ENCODE measurements at places on chromosomes 4 and X. TPM values are rescaled to one million over a fixed set of nuclear protein-coding genes. Genes with fewer than 3 reads are reported as not detected.

DNA sequence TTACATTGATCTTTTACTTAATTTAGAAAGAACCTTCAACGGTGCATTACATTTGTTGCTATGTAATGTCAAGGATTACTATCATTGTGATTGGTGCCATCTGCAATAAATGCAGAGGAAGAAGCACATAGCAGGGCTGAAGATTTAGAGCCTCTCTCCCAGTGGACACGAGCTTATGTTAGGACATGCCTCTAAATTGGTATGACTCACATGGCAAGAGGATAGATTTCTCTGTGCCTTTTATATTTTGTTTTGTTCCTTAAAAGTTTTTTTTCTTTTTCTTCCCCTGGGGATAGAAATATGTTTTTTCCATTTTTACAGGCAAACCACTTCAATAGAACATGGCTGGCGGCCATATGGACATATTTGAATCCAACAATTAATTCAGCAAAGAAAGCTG, 205.0 kb upstream of the HAND2 start:
- no peaks in the 10 kb centered on the region for H3K36me3 ChIP-seq
- DNase-seq: no peak
- no peaks in the 10 kb centered on the region for H3K27me3 ChIP-seq
- H3K27ac ChIP-seq: no peak overlapping the region
- H3K4me3 ChIP-seq: no peak overlapping the region
- no peaks in the 10 kb centered on the region for H3K4me1 ChIP-seq

- H3K27me3 ChIP-seq: no peaks in the 10 kb centered on the region
- no peak overlapping the region for H3K4me3 ChIP-seq
- no peak overlapping the region for H3K27ac ChIP-seq
- DNase-seq: peak; percentile 10
Observed at GRCh38 chr4:108492816-108493595, 127.4 kb upstream of the RPL34 start.

DNA sequence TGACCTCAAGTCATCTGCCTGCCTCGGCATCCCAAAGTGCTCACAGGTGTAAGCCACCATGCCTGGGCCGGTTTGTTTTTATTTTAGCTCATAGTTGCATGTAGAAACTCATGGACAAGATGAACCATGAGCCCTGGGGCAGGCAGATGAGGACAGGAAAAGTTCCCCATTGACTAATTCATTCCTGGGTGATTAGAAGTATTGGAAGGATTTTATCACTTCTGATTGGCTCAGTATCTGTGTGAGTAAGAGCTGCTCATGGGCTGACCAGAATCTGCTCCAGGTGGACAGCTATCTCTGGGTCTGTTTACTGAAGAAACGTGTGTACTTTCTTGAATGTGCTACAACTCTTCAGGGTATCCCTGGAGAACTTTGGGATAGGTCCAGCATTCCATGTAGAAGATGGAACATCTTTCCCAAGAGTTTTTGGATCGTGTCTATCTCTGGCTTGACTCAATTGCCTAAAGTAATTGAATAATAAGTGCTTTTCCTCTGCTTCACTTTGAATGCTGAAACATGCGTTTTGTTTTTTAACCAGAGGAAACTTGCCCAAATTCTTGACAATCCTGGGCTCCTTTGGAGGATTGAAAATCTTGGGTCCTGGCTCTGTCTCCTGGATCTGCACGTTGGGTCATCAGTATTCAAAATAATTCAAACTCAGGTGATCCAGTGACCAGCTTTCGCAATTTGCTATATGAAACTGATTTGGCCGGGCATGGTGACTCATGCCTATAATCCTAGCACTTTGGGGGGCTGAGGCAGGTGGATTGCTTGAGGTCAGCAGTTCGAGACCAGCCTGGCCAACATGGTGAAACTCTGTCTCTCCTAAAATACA, 88.6 kb upstream of the DHRSX start:
- H3K4me1 ChIP-seq: no peaks in the 10 kb centered on the region
- H3K27me3 ChIP-seq: peaks cover 19% of the 10 kb centered on the region
- no peaks in the 10 kb centered on the region for H3K36me3 ChIP-seq
- no peak overlapping the region for H3K27ac ChIP-seq
- DNase-seq: no peak

- H3K27me3 ChIP-seq: no peaks in the 10 kb centered on the region
- no peaks in the 10 kb centered on the region for H3K36me3 ChIP-seq
- H3K4me1 ChIP-seq: no peaks in the 10 kb centered on the region
- no peak overlapping the region for H3K27ac ChIP-seq
- no peak overlapping the region for H3K4me3 ChIP-seq
- DNase-seq: no peak
Observed at GRCh38 chr4:37434469-37434868, 189.9 kb downstream of the NWD2 start.

DNA sequence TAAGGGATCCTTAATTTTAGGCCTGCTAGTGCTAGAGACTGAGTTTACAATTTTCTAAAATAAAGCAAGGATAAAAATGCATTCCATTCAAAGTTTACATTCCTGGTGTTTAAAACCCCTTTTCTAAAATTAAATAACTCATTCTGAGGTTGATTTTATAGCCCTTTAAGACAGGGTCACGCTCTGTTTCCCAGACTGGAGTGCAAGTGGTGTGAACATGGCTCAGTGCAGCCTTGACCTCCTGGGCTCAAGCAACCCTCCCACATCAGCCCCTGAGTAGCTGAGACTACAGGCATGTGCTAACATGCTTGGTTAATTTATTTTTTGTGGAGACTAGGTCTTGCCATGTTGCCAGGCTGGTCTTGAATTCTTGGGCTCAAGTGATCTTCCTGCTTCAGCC, 6.8 kb upstream of the CDKL2 start:
- no peak overlapping the region for H3K4me3 ChIP-seq
- peak; percentile 44 for DNase-seq
- no peaks in the 10 kb centered on the region for H3K4me1 ChIP-seq
- H3K27me3 ChIP-seq: no peaks in the 10 kb centered on the region

DNA sequence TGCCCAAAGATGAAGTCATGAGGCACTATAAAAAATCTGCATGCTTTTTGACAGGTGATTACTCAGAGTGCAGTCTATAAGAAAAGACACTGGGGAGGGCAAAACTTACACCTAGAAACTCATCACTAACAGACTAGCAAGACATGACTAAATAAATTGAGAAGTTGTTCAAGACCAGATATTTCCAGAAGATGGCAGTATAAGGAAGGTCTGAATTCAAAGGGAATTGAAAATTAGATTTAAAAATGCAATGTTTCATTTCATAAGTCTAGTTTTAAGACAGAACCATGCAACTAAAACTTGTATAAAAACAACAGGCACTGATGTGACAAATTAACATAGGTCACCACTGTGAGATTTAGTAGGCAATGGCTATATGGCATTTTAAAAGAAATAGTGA, 232.5 kb upstream of the POF1B start:
- peak; percentile 0 for DNase-seq
- H3K36me3 ChIP-seq: no peaks in the 10 kb centered on the region
- no peaks in the 10 kb centered on the region for H3K4me1 ChIP-seq

- peaks cover 2% of the 10 kb centered on the region for H3K4me1 ChIP-seq
- no peak overlapping the region for H3K4me3 ChIP-seq
- no peaks in the 10 kb centered on the region for H3K27me3 ChIP-seq
- no peaks in the 10 kb centered on the region for H3K36me3 ChIP-seq
- no peak overlapping the region for H3K27ac ChIP-seq
Observed at GRCh38 chrX:122238801-122239200, 945.3 kb upstream of the GRIA3 start.

DNA sequence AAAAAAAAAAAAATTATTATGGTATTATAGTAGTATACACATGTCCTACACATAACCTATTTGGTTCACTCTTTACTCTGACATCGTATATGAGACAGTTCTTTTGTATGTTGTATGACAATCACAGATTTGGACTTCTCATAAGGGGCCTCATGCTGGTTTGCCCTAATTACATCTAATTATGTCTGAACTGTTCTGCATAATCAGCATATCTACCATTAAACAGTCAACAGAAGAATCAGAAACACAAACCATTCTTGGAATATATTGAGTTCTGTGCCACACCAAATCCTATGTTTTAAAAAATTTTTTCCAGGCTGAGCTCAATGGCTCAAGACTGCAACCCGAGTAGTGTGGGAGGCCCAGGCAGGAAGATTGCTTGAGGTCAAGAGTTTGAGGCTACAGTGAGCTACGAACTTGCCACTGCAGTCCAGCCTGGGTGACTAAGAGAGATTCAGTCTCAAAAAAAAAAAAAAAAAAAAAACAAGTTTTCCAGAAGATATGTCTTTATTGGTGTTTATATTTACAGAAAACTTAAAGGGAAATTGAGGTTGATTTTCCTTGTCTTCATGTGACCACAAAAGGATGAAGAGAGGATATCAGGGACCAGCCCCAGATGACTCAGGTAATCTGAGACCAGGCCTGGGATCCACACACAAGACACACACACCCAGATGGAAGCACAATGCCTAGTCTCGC, 22.2 kb downstream of the TRIM61 start:
- no peak for DNase-seq
- no peaks in the 10 kb centered on the region for H3K4me1 ChIP-seq
- H3K27me3 ChIP-seq: no peaks in the 10 kb centered on the region
- H3K4me3 ChIP-seq: no peak overlapping the region
- H3K36me3 ChIP-seq: no peaks in the 10 kb centered on the region

DNA sequence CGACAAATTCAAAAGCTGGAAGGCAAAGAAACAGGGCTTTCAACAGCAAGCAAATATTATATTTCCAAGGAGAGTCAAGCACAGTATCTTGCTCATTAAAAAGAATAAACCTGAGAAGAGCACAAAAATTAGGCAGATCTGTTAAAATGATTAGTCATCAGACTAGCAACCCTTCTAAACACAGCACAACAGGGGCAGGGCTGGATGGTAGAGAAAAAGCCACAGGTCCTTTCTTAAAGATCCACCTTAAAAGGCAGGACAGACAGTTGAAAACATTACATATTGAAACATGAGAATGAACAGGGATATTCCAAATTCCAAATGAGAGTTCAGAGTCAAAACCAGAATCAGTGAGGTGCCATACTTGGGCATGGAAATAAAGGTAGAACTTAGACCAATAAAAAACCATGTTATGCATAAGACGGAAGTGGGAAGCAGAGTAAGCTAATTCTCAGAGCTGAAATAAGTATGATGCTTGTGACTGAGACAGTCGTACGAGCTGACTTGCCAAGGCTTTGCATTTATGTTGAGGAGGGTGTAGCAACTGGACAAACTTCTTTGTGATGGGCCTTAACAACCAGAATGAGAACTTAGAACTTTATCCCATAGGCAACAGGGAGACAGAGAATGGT, 126.9 kb upstream of the FAM9B start:
- H3K27ac ChIP-seq: no peak overlapping the region
- DNase-seq: no peak
- peaks cover 3% of the 10 kb centered on the region for H3K27me3 ChIP-seq
- no peak overlapping the region for H3K4me3 ChIP-seq
- H3K36me3 ChIP-seq: no peaks in the 10 kb centered on the region

GRCh38 chr4:3335385-3335784, 42.6 kb downstream of the RGS12 start:
- no peaks in the 10 kb centered on the region for H3K36me3 ChIP-seq
- H3K4me3 ChIP-seq: no peak overlapping the region
- H3K27ac ChIP-seq: no peak overlapping the region
- no peaks in the 10 kb centered on the region for H3K27me3 ChIP-seq
- no peak for DNase-seq

DNA sequence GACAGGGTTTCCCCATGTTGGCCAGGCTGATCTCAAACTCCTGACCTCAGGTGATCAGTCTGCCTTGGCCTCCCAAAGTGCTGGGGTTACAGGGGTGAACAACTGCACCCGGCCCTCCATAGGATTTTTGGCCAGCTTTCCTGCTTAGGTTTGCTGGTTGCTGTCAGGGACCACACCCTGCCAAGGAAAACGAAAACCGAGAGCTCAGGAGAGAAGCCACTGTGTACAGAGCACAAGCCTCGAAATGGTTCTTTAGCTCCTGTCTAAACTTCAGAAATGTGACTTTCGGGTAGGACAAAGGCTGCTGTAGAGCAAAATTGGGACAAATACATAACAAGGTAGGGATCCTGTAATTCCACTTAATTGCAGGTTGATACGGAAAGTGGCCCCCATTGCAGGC, 146.3 kb upstream of the ATP6AP2 start:
- H3K4me1 ChIP-seq: peaks cover 8% of the 10 kb centered on the region
- H3K4me3 ChIP-seq: no peak overlapping the region
- DNase-seq: no peak
- no peaks in the 10 kb centered on the region for H3K27me3 ChIP-seq

- H3K27ac ChIP-seq: no peak overlapping the region
- no peak for DNase-seq
- no peaks in the 10 kb centered on the region for H3K27me3 ChIP-seq
- no peaks in the 10 kb centered on the region for H3K36me3 ChIP-seq
Observed at GRCh38 chrX:49077941-49078340, 1.7 kb downstream of the WDR45 start.

DNA sequence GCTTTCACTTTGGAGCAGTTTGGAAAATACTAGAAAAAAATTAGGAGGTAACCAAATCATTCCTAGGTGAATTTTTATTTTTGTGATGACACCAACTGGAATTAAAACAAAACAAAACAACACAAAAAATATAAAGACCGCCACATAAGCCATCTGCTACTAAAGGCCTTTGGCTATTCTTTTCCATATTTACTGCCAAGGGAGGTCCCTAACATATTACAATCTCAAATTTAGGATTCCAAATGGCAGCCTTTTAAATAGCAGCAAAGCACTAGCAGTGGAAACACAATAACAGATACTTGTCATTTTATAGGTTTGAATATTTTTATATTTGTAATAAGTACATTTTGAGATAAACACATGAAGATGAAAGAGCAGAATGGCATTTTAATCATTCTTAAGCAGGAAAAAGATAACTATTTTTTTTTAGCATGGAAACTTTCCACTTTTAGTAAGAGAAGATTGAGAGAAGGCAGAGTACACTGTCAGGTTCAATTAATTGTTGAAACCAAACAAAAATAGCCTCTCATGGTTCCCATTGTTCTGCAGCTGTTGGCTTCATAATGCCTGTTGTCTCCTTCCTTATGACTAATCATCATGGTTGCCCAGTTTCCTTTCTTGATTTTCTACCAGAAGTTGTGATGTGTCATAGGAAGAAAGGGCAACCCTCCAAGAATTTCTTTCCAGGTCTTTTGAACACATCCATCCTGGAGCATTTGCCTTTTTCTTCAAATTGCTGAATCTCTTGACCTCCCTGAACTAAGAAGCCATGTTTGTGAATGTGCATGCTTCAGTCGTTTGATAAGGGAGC, 219.0 kb upstream of the EMCN start:
- H3K4me1 ChIP-seq: peaks cover 21% of the 10 kb centered on the region
- H3K27ac ChIP-seq: peak overlapping the region; percentile 29
- no peak overlapping the region for H3K4me3 ChIP-seq
- no peaks in the 10 kb centered on the region for H3K36me3 ChIP-seq

DNA sequence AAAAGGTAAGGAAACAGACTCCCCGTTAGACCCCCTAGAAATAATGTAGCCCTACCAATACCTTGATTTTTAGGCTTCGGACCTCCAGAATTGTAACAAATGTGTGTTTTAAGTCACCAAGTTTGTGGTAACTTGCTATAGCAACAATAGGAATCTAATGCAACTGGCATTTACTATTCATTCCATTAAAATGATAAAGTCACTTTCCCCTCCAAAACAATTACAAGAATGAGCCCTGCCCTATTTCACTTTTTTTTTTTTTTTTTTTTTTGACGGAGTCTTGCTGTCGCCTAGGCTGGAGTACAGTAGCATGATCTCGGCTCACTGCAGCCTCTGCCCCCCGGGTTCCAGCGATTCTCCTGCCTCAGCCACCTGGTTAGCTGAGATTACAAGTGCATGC, 3.5 kb upstream of the DDX60L start:
- peaks cover 34% of the 10 kb centered on the region for H3K4me1 ChIP-seq
- peak overlapping the region; percentile 76 for H3K27ac ChIP-seq
- no peak overlapping the region for H3K4me3 ChIP-seq
- no peaks in the 10 kb centered on the region for H3K36me3 ChIP-seq

DCAF12L2 gene
- total RNA-seq: 0.59 TPM

TMPRSS11A gene
- not detected for total RNA-seq

RTL9 gene
- 0.91 TPM for total RNA-seq

SUPT20HL2 gene
- not detected for total RNA-seq

CSAG1 gene
- 1.2 TPM for total RNA-seq
